ENCODE measurements at places on chromosomes 12 and 14.

DNA sequence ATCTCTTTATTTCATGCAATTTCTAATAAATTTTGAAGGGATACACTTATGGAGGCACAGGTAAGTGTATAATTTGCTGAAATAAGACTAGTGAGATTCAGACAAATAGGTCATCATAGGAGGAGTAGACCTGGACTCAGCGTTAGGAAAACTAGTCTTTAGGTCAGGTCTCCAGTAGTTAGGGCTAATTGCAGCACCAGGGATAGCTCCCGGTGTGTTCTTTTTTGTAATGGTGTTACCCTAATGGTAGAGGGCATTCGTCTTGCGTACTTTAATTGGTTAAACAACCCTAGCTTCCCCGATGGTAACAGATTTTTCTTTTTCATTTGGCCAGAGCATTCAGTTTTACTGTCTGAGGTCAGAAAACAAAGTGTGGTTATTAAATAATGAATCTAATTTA is 64.9 kb downstream of the ARID2 start:
- DNase-seq = no peak

GRCh38 chr12:22728987-22729386 is 104.0 kb downstream of the ETNK1 start:
- no peak for DNase-seq

- no peak for DNase-seq
Observed at GRCh38 chr14:94139421-94139820, 10.0 kb upstream of the IFI27L2 start.

GRCh38 chr14:49512147-49512551 is 74.0 kb downstream of the RPS29 start:
- DNase-seq = no peak

All from NCI-H510A (cell line).